ENCODE measurements at places on chromosomes 7 and 10.

GRCh38 chr10:4048236-4048864 is 263.3 kb upstream of the KLF6 start:
- DNase-seq: no peak

- no peak for DNase-seq
Measured at GRCh38 chr10:24299578-24300260, 90.8 kb downstream of the KIAA1217 start.

DNA sequence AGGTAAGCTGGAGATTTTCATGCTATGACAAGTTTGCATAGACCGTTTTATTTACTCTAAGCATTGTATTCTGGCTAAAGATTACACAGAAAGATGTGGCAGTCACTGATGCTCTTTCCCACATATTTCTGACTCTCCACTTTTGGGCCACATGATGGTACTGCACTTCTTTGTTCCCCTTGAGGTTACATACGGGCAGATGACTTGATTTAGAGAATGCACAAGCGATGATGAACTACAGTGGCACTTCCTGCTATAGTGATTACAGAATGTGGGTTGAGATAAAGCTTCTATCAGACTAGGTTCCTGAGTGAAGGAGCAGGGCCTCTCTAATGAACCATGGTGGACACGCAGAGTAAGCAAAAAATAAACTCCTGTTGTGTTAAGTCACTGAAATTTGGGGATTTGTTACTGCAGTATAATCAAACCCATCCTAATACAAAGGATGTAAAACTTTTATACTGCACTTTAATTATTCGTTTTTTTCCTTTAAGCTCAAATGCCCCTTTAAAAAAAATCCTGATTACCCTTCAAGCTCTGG is 177.9 kb downstream of the TAX1BP1 start:
- no peak for DNase-seq

- no peak for DNase-seq
Measured at GRCh38 chr10:103605359-103606096, 112.0 kb downstream of the NEURL1 start.

- DNase-seq: no peak
Measured at GRCh38 chr7:126723966-126724544, 528.7 kb downstream of the GRM8 start.

DNA sequence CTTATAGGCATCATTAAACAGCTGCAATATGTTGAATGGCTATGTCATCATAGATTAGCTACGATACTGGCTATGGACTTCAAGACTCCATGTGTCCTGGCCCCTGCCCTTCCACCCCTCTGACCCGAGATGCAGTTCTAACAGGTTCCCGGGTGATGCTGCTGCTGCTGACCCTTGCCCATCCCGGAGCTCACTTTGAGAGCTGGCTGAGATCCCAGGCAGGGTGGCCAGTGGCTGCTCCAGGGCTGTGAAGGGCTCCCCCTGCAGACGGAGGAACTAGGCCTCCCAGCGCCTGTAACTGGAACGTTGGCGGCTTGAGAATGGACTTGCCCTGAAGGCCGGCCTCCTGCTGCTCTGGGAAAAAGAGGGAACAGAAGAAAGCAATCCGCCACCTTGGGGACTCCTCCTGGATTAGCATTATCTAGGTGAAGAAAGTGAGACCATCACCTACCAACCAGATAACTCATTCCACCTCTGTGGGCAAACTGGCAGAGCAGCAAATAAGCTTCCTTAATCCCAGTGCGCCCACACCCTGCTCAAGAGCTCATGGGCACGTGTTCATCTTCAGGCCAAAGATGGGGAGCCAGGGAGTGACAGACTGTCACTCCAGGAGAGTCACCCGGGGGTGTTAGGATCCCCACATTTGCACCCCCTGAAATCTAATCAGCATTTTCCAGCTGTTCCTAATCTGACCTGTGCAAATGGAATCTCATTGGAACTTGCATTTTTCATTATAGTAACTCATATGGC is 56.8 kb downstream of the PARP12 start:
- DNase-seq: no peak

- DNase-seq: no peak
Measured at GRCh38 chr10:62619413-62619738, 185.1 kb upstream of the ADO start.

- no peak for DNase-seq
Measured at GRCh38 chr10:60101821-60102220, 195.5 kb upstream of the CCDC6 start.

GRCh38 chr10:16887565-16887964 is 70.3 kb upstream of the RSU1 start:
- no peak for DNase-seq

DNA sequence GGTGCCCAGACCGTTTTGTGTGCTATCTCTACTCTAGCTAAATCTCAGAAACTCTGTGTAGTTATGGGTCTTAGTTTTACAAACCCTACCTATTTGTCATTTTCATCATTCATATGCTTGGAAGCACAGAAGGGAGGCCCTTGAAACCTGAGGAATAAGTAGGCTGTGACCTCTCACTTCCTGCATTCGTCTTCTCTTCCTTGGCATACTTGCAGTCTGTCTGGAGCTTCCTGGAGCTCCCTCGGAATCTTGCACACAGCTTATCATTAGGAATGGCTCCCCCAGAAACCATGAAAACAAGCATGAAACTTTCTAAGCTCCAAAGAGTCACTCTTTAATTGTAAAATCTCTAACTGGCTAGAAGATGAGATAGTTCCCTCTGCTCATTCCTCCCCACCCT is 376.9 kb upstream of the MYO3A start:
- DNase-seq: no peak

DNA sequence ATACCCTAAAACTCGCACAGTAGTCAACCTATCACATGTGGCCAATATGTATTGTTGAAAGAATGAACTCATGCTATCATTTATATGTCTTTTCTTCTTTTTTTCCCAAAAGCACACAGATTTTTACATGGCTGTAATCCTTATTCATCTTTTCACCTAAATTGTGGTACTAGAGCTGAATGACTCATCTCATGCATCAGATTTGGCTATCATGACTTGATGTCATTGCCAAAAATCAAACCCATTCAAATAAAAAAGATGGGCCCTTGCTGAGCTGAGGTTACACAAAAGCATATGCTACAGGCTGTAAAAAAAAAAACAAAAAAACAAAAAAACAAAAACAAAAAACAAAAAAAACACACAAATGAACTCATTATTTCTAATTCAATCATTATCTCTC is 3.3 kb upstream of the LMOD2 start:
- DNase-seq: no peak

DNA sequence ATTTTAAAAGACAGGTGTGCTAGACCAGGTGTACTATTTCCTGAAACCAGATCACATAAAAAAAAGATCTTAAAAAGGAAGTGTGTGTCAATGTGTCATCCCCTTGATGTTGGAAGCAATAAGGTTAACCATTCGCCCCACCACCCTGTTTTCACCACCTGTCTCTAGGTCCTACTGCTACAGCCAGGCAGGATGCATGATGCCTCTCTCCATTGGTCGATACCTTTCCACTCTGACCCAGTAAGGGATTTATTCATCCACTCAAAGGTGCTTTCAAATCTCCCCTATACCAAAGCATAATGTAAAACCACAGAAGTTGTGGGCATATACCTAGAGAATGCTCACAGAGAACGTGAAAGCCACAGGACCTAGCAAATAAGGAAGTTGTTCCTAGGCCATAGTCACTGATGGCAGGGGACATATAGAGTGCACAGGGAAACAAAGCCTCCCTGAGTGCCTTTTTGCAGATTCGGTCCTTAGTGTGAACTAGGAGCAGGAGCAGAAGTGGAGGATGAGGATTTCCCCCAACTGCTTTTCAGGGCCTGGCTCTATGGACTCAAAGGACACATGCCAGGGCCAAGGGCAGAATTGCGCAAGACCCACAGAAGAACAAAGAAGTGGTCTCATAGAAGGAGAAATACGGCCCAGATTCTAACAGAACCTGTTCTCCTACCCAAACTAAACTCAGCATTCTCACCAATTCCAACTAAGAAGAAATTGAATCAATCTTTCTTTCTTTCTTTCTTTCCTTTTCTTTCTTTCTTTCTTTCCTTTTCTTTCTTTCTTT is 631.5 kb upstream of the NRP1 start:
- DNase-seq: no peak

DNA sequence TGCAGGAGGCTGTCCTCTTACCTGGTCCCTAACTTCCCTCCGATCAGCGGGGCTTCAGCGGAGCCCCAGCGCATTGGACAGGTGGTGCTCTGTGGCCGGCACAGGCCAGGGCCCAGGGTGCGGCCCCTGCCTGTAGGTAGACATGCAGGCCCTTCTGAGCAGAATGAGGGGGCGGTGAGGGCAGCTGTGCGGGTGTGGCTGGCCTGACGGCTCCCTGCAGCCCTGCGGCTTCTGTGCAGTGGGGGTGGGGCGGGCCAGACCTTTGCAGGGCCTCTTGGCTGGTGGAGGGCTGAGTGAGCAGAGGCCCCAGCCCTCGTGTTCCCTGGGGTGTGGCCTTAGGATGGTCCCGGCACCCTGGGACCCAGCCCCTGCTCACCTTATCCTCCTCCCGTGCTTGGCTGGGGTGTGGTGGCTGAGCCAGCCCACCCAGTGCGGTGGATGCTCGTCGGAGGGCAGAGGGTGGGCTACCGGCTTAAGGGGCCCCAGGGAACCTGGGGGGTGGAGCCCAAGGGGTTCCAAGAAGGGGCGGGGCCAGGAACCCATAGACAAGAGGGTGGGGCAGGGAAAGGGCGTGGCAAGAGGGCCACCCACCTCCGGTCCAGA is 175.2 kb upstream of the TNRC18 start:
- no peak for DNase-seq

DNA sequence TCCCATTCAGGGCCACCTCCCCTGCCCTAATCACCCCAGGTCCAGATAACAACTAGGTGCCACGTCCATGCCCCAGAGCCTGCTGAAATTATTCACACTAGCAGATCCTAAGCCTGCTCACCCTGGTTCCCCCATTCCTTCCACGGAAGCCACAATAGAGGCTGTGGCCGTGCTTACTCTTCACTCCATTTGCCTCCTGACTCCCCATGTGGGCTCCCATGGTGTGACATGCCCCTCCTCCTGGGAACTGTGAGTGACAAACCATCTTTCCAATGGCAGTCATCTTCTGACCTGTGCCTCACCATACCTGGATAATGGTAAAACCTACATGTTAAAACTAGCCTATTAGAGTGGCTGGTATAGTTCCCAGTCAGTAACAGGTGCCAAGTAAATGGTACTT is 216.2 kb upstream of the PRKCQ start:
- no peak for DNase-seq

DNA sequence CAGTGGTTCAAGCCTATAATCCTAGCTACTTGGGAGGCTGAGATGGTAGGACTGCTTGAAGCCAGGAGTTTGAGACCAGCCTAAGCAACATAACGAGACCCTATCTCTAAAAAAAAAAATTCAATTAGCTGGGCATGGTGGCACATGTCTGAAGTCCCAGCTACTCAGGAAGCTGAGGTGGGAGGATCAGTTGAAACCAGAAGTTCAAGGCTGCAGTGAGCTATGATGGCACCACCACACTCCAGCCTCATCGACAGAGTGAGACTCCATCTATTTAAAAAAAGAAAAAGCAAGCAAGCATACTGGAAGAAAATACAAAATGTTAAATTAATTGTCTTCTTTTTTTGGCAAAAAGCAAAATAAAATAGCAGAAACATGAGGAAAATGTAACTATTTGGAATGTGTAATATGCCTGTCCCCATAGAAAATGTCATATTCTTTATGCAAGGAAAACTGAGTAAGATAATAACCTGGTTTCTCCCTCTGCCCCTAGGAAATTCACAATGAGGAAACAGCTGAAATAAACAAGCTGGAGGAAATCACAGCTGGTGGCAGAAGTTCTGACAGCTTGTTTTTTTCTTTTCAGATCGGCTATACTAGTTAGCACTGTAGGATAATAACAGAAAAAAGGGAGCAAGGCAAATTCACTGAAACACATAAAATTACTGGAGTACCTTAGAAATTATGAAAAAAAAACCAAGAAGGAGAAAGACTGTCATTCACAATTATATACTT is 48.5 kb downstream of the HERPUD2 start:
- DNase-seq: no peak

GRCh38 chr7:36916116-36916515 is 191.8 kb upstream of the AOAH start:
- no peak for DNase-seq

DNA sequence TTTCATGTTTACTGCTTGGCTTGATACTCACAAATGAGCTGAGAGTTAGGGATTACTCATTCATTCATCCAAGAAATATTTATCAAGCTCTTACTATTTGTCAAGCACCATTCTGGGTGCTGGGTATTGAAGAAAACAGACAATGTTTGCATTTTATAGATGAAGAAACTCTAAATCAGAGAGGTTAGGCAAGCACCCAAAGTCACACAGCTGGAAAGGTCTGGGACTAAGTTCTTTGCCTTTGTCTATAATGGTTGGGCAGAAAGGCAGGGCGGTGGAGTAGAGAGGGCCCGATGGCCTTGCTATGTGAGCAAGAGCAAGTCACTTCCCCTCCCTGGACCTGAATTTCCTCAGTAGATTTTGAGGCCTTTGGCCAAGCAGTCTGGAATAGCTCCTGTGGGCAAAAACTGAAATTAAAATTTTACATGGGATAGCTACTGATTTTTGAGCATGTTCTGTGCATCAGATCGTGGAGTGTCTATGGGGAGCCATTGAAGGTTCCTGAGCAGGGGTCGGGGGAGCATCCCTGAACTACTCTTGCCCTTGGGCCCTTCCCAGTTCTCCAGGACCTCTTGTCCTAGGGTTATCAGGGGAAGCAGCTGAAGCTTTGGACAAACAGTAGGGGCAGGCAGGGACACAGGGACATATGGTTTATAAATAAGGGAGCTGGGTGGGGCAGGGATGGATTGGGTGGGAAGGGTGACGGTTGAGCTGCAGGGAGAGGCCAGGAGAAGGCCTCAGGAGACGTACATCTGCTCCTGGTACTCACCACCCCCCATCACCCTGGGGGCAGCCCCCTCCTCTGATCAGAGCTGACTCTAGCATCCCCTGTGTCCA is 23.3 kb downstream of the AQP1 start:
- no peak for DNase-seq

- no peak for DNase-seq
Measured at GRCh38 chr7:138978541-138979184, 2.5 kb downstream of the KIAA1549 start.

GRCh38 chr7:139422126-139422525 is 61.3 kb downstream of the KLRG2 start:
- DNase-seq: no peak

GRCh38 chr10:94104316-94105000 is 110.7 kb downstream of the PLCE1 start:
- DNase-seq: no peak

GRCh38 chr7:138162236-138162635 is 86.0 kb downstream of the AKR1D1 start:
- no peak for DNase-seq

Data from T-helper 2 cell (primary cell).